ENCODE measurements at places on chromosomes 4 and X.
A peak's percentile ranks its signal among the peaks of the same experiment; 100 is the strongest.

DNA sequence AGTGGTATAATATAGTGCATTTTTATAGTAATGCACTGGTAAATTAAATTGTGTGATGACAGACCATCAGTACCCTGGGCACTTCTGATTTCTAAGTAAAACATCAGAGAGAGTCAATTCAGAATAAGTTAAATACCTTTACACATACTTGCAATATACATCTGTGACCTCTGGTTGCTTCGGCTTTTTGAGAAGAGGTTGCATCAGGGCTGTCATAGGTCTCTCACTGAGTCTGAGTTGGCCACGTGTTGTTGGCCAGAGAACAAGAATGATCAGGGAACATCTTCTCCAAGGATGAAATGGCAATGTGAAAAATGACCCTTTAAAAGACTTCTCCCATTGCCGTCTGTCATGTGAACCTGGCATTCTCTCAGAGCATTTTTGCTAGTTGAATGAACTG is 36.9 kb upstream of the PUDP start:
- H3K36me3 ChIP-seq, result no peaks in the 10 kb centered on the region
- no peaks in the 10 kb centered on the region for H3K27me3 ChIP-seq
- no peak overlapping the region for H3K27ac ChIP-seq
- DNase-seq, result no peak

DNA sequence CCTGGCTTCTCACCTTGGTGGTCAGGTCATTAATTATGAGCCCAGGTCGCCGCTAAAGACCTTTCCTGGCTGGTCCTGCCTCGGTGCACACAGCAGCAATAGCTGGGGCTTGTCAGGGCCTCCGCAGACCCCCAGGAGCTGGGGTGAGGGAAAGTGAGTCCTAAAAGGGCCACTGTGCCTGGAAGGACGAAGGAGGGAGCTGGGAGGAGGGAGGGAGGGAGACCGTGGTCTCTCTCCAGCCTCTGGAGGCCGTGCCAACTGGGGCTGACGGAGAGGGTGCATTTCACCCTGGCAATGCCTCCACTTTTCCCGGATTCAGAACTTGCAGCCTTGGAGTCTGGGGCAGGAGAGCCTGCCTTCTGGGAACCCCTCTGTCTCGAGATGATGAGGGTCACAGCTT is 60.4 kb downstream of the CRLF2 start:
- no peaks in the 10 kb centered on the region for H3K36me3 ChIP-seq
- no peak overlapping the region for H3K27ac ChIP-seq
- no peak overlapping the region for H3K4me3 ChIP-seq
- DNase-seq, result no peak

- no peaks in the 10 kb centered on the region for H3K36me3 ChIP-seq
- H3K4me1 ChIP-seq, result peaks cover 12% of the 10 kb centered on the region
- DNase-seq, result no peak
Observed at GRCh38 chr4:71545168-71545567, 206.3 kb downstream of the SLC4A4 start.

GRCh38 chr4:52904421-52904820 is 42.3 kb downstream of the RASL11B start:
- no peak overlapping the region for H3K27ac ChIP-seq
- DNase-seq, result no peak
- no peaks in the 10 kb centered on the region for H3K27me3 ChIP-seq
- H3K36me3 ChIP-seq, result no peaks in the 10 kb centered on the region
- H3K4me3 ChIP-seq, result no peak overlapping the region

DNA sequence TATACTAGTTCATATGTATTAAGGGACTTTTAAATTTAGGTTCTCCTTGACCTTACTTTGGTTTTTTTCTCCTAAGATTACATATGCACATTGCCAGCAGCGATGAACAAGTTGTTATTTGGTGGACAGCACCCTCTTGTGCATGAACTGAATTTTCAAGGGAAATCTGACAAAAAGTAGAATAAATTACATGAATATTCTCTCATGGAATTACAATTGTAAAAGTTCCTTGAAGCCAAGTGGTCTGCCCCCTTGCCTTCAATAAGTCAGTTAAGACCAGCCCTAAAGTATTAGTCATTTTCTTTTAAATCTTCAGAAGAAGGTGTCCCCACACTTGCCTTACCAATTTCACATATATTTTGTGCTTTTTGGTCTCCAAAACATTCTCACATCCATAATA is 30.7 kb upstream of the SMARCA5 start:
- H3K36me3 ChIP-seq, result no peaks in the 10 kb centered on the region
- DNase-seq, result peak; percentile 47
